Frontal cortex (tissue), 4 donors: ENCODE measurements at places on chromosomes 1 and 21. TPM values are rescaled to one million over a fixed set of nuclear protein-coding genes. Genes with fewer than 3 reads are reported as not detected.

The TMEM39B gene
- 5.3 TPM for total RNA-seq

The PPIH gene
- total RNA-seq, result 17.9 TPM

The LPAR3 gene
- total RNA-seq, result 0.82 TPM

The RCSD1 gene
- total RNA-seq, result 4.5 TPM

The FCRL2 gene
- total RNA-seq, result not detected

The DEGS1 gene
- total RNA-seq, result 65.6 TPM

The U2AF1 gene
- 21.2 TPM for total RNA-seq

The SON gene
- 95.0 TPM for total RNA-seq

The SELE gene
- total RNA-seq, result under 0.01 TPM

The NR1I3 gene
- total RNA-seq, result not detected

The CELF3 gene
- total RNA-seq, result 33.0 TPM

The CFAP45 gene
- under 0.01 TPM for total RNA-seq

The NHLH2 gene
- 2.0 TPM for total RNA-seq

The TMPRSS15 gene
- not detected for total RNA-seq

The UBE4B gene
- total RNA-seq, result 27.3 TPM
